ENCODE measurements at places on chromosomes 13 and 19.

DNA sequence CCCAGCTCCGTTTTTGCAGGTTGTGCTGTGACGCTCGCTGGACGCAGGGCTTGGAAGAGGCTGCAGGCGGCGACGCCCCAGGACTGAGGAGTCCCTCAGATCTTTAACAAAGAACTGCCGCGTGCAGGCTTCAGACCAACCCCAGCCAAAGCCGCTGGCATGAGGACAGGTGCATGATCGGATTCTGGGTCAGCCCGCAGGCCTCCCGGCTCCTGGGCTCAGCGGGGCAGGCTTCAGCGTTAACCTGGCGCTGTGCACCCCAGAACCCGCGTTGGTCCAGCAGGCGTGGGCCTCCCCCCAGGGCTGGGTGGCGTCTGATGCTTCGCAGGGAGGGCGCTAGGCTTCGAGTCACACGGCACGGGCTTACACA is 920 bp upstream of the TIMM13 start:
- H3K27ac ChIP-seq = peak overlapping the region; percentile 99
- H3K27me3 ChIP-seq = no peaks in the 10 kb centered on the region
- peak; percentile 71 for DNase-seq

- no peak overlapping the region for H3K27ac ChIP-seq
- no peaks in the 10 kb centered on the region for H3K27me3 ChIP-seq
- H3K4me3 ChIP-seq = no peak overlapping the region
- no peaks in the 10 kb centered on the region for H3K36me3 ChIP-seq
- no peak for DNase-seq
Observed at GRCh38 chr13:28540612-28541011, 45.7 kb upstream of the FLT1 start.

DNA sequence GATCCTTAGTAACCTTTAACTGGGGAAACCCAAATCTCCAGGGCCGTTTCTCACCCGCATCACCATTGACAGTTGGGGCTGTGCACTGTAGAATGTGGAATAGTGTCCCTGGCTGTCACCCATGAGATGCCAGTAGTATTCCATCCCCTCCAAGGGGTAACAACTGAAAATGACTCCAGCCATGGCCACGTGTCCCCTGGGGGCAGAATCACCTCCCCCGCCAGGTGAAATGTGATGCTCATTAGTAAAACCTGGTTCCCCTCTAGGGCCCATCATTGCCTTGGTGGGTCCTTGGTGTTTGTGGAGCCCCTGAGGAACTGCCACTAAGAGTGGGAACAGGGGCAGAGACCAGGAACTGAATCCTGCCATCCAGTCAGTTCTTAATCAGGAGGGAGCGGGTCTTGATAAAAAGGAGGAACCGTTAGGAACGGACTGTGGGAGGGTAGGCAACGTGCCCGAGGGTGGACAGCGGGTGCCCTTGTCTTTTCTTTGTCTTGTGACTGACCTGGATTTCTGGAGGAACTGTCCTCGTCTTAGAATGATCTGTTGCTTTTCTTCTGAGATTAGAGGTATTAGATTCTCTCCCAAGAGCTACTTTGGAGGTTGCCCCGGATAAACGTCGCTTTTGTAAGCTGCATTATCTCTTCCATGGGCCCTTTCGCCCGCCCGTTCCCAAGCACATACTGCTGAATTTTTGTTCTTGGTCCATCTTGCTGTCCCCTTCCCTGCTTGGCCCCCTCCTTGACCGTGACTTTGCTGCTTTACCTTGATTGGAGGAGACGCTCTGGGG is 3.5 kb downstream of the MYO9B start:
- peaks cover 10% of the 10 kb centered on the region for H3K4me1 ChIP-seq
- no peaks in the 10 kb centered on the region for H3K27me3 ChIP-seq
- no peak overlapping the region for H3K27ac ChIP-seq
- DNase-seq = no peak

DNA sequence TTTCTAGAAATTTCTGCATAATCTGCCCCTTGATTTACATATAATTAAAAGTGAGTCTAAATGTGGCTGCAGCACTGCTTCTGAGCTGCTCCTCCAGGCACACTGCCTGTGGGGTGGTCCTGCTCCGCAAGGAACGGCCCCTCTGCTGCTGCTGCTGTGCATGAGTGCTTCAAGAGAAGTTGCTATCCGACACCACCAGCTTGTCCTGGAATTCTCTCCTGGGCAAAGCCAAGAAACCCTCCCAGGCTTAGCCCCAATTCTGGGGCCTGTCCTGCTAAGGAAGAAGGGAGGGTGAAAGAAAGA is 7.5 kb upstream of the PDCD5 start:
- no peaks in the 10 kb centered on the region for H3K4me1 ChIP-seq
- H3K4me3 ChIP-seq = no peak overlapping the region
- H3K27me3 ChIP-seq = no peaks in the 10 kb centered on the region
- no peaks in the 10 kb centered on the region for H3K36me3 ChIP-seq
- DNase-seq = no peak

DNA sequence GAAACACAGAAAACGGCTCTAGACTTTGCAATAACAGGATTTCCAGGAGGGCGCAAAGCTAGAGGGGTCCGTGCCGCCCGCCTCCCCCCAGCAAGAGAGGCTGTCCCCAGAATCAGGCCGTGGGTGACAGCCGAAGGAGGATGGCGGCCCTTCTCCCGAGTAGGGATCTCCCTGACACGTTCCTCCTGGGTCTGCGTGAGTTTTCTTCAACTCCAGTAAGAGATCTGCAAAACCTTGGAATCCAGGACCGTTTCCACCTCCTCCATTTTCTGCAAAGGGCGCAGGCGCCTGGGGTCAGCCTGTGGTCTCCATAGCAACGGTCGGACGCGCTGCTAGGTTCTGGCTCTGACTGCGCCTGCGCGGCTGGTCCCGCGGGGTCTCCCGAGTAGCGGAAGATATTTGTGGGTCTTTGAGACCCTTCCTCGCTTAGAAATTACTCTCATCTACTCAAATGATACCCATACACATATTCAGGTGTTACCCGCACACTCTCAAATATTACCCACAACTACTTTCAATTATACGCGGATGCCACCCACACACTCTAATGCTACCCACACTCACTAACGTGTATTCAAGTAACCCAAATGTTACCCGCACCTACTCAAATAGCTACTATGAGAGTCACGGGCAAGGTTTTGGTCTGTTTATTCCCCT is 2.1 kb downstream of the PNMA8C start:
- peak; percentile 91 for DNase-seq
- H3K4me1 ChIP-seq = peaks cover 6% of the 10 kb centered on the region
- H3K27me3 ChIP-seq = peaks cover 14% of the 10 kb centered on the region
- no peaks in the 10 kb centered on the region for H3K36me3 ChIP-seq
- no peak overlapping the region for H3K27ac ChIP-seq

GRCh38 chr13:109844396-109844795 is 58.0 kb upstream of the IRS2 start:
- H3K36me3 ChIP-seq = no peaks in the 10 kb centered on the region
- H3K27me3 ChIP-seq = no peaks in the 10 kb centered on the region
- no peak overlapping the region for H3K4me3 ChIP-seq
- no peaks in the 10 kb centered on the region for H3K4me1 ChIP-seq
- no peak for DNase-seq

- no peak overlapping the region for H3K27ac ChIP-seq
- DNase-seq = no peak
- H3K36me3 ChIP-seq = no peaks in the 10 kb centered on the region
- no peak overlapping the region for H3K4me3 ChIP-seq
- peaks cover 7% of the 10 kb centered on the region for H3K4me1 ChIP-seq
Observed at GRCh38 chr19:48646722-48647216, 782 bp upstream of the CA11 start.

DNA sequence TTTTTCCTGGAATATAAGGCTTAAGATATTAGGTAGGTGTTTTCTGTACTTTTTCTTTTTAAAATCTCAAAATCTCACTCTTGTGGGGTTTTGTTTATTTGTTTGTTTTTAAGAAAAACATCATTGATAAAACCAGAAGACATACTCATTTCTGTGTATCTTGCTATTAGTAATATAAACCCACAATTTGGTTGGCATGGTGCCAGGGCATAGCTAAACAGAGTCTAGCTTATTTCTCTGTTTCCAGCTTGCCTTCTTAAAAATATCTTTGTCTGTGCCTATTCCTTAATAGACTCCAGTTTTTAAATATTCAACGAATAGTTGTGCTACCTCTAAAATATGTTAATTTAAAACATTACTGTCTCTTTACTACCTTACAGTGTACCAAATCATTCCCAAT is 1121.9 kb upstream of the PCDH20 start:
- no peaks in the 10 kb centered on the region for H3K4me1 ChIP-seq
- DNase-seq = no peak
- H3K36me3 ChIP-seq = no peaks in the 10 kb centered on the region
- H3K27me3 ChIP-seq = no peaks in the 10 kb centered on the region
- no peak overlapping the region for H3K27ac ChIP-seq

GRCh38 chr19:39474139-39474620 is 6.5 kb upstream of the TIMM50 start:
- DNase-seq = no peak
- H3K36me3 ChIP-seq = peaks cover 45% of the 10 kb centered on the region

- no peak overlapping the region for H3K27ac ChIP-seq
- peak; percentile 90 for DNase-seq
- no peaks in the 10 kb centered on the region for H3K27me3 ChIP-seq
- no peaks in the 10 kb centered on the region for H3K4me1 ChIP-seq
Observed at GRCh38 chr13:59318320-59318930, 845.3 kb downstream of the DIAPH3 start.

DNA sequence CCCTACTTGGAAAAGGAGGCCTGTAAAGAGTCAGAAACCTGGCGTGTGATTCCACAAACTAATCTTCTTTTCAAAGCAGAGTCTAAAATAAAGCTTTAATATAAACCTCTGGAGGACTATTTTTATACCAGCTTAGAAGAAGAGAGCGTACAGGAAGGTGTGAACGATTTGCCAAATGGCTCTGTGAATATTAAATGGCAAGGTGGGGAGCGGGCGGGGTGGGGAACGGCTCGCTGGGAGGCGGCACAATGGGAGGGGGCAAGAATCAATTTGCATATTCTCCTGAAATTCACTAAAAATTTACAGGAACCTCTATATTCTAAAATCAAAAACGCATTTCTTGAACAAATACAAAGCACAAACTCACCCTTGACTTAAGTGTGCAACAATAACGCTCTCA is 982 bp downstream of the ZNF780B start:
- no peak for DNase-seq
- H3K36me3 ChIP-seq = no peaks in the 10 kb centered on the region
- H3K27me3 ChIP-seq = no peaks in the 10 kb centered on the region
- H3K4me1 ChIP-seq = no peaks in the 10 kb centered on the region
- no peak overlapping the region for H3K27ac ChIP-seq

DNA sequence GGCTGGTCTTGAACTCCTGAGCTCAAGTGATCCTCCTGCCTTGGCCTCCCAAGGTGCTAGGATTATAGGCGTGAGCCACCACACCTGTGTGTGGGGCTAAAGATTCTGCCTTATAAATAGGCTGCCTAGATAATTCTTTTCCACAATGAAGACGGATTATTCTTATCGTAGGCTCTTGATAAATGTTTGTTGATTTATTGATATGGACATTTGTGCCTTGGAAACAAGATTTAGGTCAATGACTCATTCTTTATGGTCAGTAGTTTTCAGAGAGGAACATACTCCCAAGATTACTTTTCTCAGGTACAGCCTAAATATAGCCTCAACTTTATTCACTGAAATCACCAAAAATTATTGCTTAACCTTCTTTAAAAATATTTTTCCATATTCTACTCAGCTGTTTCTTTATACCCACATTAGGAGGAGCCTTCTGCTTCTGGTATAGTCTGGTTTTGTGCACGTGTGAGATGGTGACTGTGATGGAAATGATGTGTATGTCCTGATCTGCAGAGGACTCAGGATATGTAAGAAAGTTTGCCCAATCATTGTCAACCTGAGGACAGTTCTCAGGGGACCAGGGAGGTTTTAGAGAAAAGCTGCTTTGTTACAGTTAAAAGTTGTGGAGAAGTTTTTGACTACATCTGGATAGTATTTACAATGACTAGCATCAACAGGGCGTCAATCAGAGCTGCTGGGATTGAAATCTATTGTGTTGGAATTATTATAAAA is 208.9 kb downstream of the DNAJC15 start:
- H3K27me3 ChIP-seq = no peaks in the 10 kb centered on the region
- H3K4me3 ChIP-seq = no peak overlapping the region
- H3K36me3 ChIP-seq = no peaks in the 10 kb centered on the region
- no peak overlapping the region for H3K27ac ChIP-seq
- DNase-seq = no peak

- H3K36me3 ChIP-seq = peaks cover 5% of the 10 kb centered on the region
- no peak overlapping the region for H3K4me3 ChIP-seq
- H3K27ac ChIP-seq = no peak overlapping the region
- no peaks in the 10 kb centered on the region for H3K4me1 ChIP-seq
- DNase-seq = no peak
- no peaks in the 10 kb centered on the region for H3K27me3 ChIP-seq
Observed at GRCh38 chr13:96020931-96021330, 32.3 kb downstream of the UGGT2 start.

DNA sequence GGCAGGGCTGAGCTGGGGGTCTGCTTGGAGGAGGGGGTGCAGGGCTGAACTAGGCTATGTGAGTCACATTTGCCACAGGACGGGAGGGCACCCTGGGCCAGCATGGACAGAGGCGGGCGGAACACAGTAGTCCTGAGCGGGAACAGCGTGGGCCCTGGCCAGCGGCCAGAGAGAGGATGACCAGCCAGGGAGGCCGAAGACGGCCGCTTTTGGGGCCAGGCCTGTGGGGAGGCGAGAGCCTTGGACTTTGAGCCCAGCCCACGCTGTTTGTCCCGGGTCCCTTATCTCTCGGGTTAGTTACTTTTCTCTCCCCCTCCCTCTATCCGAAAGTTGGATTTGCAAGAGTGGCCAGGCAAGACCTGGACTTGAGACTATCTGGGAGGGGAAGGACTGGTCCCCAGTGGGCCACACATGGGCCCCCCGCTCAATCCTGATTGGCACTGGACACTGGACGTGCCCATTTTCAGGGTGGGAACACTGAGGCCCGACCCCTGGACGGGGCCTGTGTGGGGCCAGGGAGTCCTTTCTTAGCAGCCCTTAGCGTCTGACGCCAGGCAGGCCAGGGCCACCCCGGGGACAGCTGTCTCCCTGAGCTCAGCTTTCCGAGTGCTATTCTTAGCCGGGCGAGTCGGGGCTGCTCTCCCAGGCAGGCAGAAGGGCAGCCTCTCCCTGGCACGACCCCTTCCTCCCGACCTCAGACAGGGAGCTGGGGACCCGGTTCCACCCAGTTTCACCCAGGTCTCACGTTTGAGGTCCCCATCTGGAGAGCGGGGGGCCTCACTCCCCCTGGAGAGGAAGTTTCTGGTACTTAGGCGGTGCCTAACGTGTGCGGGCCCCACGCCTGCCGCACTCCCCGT is 833 bp downstream of the GAMT start:
- no peaks in the 10 kb centered on the region for H3K36me3 ChIP-seq
- DNase-seq = no peak
- peaks cover 2% of the 10 kb centered on the region for H3K27me3 ChIP-seq
- H3K4me3 ChIP-seq = peak overlapping the region; percentile 74
- H3K4me1 ChIP-seq = peaks cover 2% of the 10 kb centered on the region
- H3K27ac ChIP-seq = no peak overlapping the region

All from H1 (cell line).